ENCODE measurements at places on chromosomes 4 and X. TPM values are rescaled to one million over a fixed set of nuclear protein-coding genes. Genes with fewer than 3 reads are reported as not detected.

GLRA3 gene
- total RNA-seq: not detected

SULT1B1 gene
- total RNA-seq: not detected

CCSER1 gene
- 1.0 TPM for total RNA-seq

TKTL2 gene
- not detected for total RNA-seq

MAGEE1 gene
- 2.5 TPM for total RNA-seq

GAGE2A gene
- total RNA-seq: not detected

All from melanocyte of skin (primary cell).